ENCODE measurements at places on chromosomes 2 and 18. TPM values are rescaled to one million over a fixed set of nuclear protein-coding genes. Genes with fewer than 3 reads are reported as not detected.

The GRHL1 gene
- polyA plus RNA-seq: 2.4 TPM

DNA sequence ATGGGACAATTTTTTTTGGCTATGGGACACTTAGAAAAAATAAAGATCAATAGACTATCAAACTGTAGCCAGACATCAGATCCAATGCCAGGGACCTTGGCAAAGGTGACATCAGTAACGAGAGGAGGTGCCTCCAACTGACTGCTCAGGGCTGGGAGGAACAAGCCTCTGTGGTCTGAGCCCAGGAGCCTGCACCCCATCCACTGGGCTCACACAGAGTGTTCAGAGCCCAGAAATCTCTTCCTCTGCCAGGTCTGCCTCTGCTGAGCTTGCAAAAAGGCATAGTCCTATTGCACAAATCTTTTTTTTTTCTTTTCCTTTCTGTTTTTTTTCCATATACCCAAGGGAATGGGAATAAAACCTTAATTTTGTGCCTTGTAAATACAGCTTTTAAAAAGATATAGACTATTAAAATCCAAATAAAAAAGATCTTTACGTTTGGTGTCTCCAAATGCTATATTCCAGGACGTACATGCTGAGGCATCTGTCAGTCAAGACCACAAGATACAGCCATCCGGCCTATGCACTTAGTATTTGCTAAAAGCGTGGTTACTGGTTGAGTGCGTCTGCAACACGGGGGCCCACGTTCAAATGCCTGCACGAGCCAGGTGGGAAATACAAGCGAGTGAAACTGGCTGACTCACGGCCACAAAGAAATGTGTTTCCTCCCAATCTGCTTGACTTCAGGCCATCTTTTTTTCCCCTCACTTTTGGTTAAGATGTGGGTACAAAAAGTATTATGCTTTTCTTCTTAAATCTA is 7.8 kb upstream of the ARHGAP25 start:
- no peak overlapping the region for H3K27ac ChIP-seq
- no peaks in the 10 kb centered on the region for H3K4me1 ChIP-seq
- H3K4me3 ChIP-seq: no peak overlapping the region

- no peak overlapping the region for H3K27ac ChIP-seq
- H3K36me3 ChIP-seq: peaks cover 3% of the 10 kb centered on the region
- no peaks in the 10 kb centered on the region for H3K27me3 ChIP-seq
- peaks cover 25% of the 10 kb centered on the region for H3K4me1 ChIP-seq
Measured at GRCh38 chr2:85326406-85327159, 1.2 kb downstream of the TGOLN2 start.

- H3K4me1 ChIP-seq: no peaks in the 10 kb centered on the region
- H3K4me3 ChIP-seq: no peak overlapping the region
- no peaks in the 10 kb centered on the region for H3K27me3 ChIP-seq
- no peaks in the 10 kb centered on the region for H3K36me3 ChIP-seq
- no peak overlapping the region for H3K27ac ChIP-seq
Measured at GRCh38 chr2:15159206-15159605, 401.9 kb downstream of the NBAS start.

GRCh38 chr2:19759880-19760279 is 141.9 kb downstream of the TTC32 start:
- H3K27me3 ChIP-seq: no peaks in the 10 kb centered on the region
- no peaks in the 10 kb centered on the region for H3K4me1 ChIP-seq
- H3K36me3 ChIP-seq: no peaks in the 10 kb centered on the region
- no peak overlapping the region for H3K27ac ChIP-seq
- DNase-seq: no peak

GRCh38 chr2:37669446-37669845 is 2.0 kb downstream of the CDC42EP3 start:
- no peak for DNase-seq
- H3K4me1 ChIP-seq: no peaks in the 10 kb centered on the region
- no peak overlapping the region for H3K27ac ChIP-seq
- H3K27me3 ChIP-seq: no peaks in the 10 kb centered on the region
- H3K4me3 ChIP-seq: no peak overlapping the region

The UGT1A3 gene
- polyA plus RNA-seq: not detected

DNA sequence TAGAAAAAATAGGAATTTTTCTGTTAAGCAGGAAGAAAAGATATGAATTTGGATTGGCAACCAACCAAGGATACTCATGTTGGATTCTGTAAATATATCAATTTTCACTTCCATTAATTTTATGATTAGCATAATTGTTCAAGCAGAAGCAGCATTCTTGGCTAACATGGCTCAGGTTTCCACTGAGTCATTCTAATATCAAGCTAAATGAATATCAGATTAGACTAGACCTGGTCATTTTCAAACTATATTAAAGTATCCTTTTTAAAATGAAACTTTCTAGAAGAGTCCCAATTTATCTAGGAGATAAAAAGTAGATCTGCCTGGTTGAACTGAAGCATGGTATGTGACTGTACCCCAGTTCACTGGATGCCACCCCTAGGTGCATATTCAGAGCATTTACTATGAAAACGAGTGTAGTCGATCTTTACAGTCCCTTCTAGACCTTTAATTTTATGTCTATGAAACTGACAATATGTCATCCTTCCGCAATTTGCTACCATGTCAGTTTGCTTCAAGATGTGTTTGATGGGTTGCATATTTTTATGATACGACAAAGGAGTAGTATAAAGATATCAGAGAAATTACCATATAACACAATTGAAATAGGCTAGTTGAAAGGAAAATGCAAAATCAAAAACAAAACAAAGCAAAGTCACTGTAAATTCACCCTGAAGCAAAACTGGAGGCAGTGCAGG is 704.9 kb downstream of the ERBB4 start:
- no peaks in the 10 kb centered on the region for H3K36me3 ChIP-seq
- no peak overlapping the region for H3K4me3 ChIP-seq
- no peak overlapping the region for H3K27ac ChIP-seq
- no peak for DNase-seq
- no peaks in the 10 kb centered on the region for H3K27me3 ChIP-seq
- H3K4me1 ChIP-seq: no peaks in the 10 kb centered on the region

GRCh38 chr2:130845505-130846085 is 8.9 kb downstream of the ARHGEF4 start:
- no peaks in the 10 kb centered on the region for H3K4me1 ChIP-seq
- H3K36me3 ChIP-seq: no peaks in the 10 kb centered on the region
- H3K27me3 ChIP-seq: no peaks in the 10 kb centered on the region
- no peak overlapping the region for H3K27ac ChIP-seq

GRCh38 chr2:219959471-219959870 is 332.0 kb downstream of the SLC4A3 start:
- H3K27me3 ChIP-seq: no peaks in the 10 kb centered on the region
- H3K4me3 ChIP-seq: no peak overlapping the region
- H3K36me3 ChIP-seq: no peaks in the 10 kb centered on the region
- no peaks in the 10 kb centered on the region for H3K4me1 ChIP-seq
- no peak for DNase-seq

DNA sequence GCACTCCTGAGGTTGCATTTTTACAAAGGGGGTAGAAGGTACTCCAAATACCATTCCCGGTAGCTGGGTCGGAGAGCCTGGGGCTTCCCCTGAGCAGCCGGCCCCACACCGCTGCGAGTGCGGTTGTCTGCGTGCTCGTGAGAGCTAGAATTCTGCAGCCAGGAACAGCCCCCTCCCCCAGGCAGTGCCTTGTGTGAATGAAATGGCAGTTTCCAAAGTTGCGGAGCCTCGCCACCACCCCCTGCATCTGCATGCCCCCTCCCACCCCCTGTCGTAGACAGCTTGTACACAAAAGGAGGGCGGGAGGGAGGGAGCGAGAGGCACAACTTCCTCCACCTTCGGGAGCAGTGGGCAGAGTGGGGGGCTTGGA is 1.1 kb downstream of the MYCN start:
- no peak overlapping the region for H3K27ac ChIP-seq
- H3K4me3 ChIP-seq: peak overlapping the region; percentile 29
- H3K4me1 ChIP-seq: no peaks in the 10 kb centered on the region
- DNase-seq: no peak
- no peaks in the 10 kb centered on the region for H3K36me3 ChIP-seq

- DNase-seq: no peak
- H3K36me3 ChIP-seq: no peaks in the 10 kb centered on the region
- H3K4me3 ChIP-seq: no peak overlapping the region
Measured at GRCh38 chr2:120489023-120489422, 143.1 kb downstream of the INHBB start.

- H3K27me3 ChIP-seq: no peaks in the 10 kb centered on the region
- H3K36me3 ChIP-seq: no peaks in the 10 kb centered on the region
- H3K4me3 ChIP-seq: no peak overlapping the region
- no peak overlapping the region for H3K27ac ChIP-seq
Measured at GRCh38 chr2:216743781-216744180, 48.4 kb upstream of the IGFBP5 start.

The ACADL gene
- 27.7 TPM for polyA plus RNA-seq

DNA sequence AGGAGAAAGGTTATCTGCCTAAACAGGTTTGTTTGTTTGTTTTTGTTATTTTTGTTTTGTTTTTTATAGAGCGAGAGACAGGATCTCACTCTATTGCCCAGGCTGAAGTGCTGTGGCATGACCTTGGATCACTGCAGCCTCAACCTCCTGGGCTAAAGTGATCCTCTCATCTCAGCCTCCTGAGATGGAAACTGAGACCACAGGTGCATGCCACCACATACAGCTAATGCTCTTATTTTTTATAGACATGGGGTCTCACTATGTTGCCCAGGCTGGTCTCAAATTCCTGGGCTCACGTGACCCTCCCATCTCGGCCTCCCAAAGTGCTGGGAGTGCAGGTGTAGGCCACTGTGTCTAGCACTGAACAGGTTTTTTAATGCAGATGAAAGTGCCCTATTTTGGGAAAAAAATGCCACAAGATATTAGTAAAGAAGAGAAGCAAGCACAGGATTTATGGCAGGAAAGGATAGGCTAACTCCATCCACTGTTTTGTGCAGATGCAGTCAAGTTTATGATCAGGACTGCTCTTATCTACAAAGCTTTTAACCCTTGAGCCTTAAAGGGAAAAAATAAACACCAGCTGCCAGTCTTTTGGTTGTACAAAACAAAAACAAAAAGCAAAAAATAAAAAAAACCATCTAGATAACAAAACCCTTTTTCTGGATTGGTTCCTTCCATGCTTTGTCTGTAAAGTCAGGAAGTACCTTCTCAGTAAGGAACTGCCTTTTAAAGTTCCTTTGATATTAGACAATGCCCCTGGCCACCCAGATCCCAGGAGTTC is 29.4 kb downstream of the MAP4K3 start:
- no peaks in the 10 kb centered on the region for H3K36me3 ChIP-seq
- no peak overlapping the region for H3K4me3 ChIP-seq
- no peak for DNase-seq
- H3K27ac ChIP-seq: no peak overlapping the region
- H3K27me3 ChIP-seq: no peaks in the 10 kb centered on the region

DNA sequence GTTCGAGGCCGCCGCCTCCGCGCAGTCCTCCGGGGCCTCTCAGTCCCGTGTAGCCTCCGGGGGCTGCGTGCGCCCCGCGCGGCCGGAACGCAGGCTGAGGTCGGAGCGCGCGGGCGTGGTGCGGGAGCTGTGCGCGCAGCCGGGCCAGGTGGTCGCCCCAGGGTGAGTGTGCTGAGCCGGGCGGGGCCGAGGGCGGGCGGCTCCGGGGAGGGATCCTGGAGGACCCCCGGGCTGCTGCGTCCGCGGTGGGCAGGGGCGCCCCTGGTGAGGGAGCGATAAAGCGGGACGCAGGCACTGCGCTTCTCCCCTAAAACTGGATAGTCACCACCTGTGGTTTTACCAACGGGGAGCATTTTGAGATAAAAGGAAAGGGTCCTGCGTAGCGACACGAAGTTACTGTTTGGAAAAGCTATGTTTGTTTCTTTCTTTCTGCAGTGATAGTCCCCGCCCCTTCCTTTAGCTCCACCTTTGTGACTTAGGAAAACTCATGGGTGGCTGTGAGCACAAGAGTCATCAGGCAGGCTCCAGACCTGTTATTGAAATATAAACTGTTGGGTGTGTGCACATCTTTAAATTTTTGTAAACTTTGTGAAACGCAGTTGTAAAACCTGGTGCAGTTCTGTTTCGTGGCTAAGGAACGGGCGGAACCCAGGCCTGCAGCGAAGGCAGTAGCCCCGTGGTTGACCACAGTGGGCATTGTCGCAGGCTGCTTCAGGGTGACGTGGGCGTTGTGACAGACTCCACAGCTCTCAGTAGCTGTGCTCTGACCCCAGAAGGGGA is 687 bp downstream of the CTDP1 start:
- peaks cover 34% of the 10 kb centered on the region for H3K4me1 ChIP-seq
- no peaks in the 10 kb centered on the region for H3K36me3 ChIP-seq
- peak; percentile 76 for DNase-seq
- H3K4me3 ChIP-seq: peak overlapping the region; percentile 98

The FAM168B gene
- polyA plus RNA-seq: 11.0 TPM

GRCh38 chr2:160936044-160936806 is 224.0 kb upstream of the TANK start:
- no peak overlapping the region for H3K4me3 ChIP-seq

The FAM237A gene
- not detected for polyA plus RNA-seq

GRCh38 chr2:88770016-88770415 is 78.5 kb downstream of the RPIA start:
- no peaks in the 10 kb centered on the region for H3K4me1 ChIP-seq
- no peak overlapping the region for H3K4me3 ChIP-seq
- H3K36me3 ChIP-seq: no peaks in the 10 kb centered on the region
- no peak overlapping the region for H3K27ac ChIP-seq
- peaks cover 6% of the 10 kb centered on the region for H3K27me3 ChIP-seq
- no peak for DNase-seq

DNA sequence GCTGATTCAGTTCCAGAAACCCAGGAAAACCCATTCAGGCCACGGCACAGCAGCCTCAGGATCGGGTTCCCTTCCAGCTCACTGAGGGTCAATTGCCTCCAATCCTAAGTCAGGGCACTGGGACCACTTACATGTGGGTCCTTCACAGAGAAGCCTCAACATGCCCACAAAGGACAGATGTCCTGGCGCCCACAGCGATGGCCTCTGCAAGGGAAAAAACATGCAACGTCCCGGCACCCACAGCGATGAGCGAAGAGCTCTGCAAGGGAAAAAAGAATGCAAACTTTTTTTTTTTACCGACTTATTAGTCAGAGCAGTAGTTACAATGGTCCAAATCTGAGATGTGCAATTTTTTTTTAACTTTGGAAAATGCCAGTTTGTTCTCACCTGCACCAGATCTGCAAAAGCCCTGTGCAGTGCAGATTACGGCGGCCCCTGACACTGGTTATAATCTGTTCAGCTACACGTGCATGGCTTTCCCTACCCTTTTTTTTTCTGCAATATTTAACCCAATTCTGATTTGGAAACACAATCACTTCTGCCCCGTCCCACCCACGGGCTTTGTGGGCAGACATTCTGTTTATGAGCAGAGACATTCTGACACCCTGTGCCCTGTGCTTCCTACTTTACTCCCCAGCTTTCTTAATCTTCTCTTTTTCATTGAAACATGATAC is 159.3 kb upstream of the SALL3 start:
- H3K4me1 ChIP-seq: no peaks in the 10 kb centered on the region
- H3K4me3 ChIP-seq: no peak overlapping the region

- peaks cover 21% of the 10 kb centered on the region for H3K4me1 ChIP-seq
- no peak overlapping the region for H3K27ac ChIP-seq
Measured at GRCh38 chr2:9247786-9248185, 41.2 kb downstream of the ASAP2 start.

The TBR1 gene
- not detected for polyA plus RNA-seq

The ALK gene
- 0.05 TPM for polyA plus RNA-seq

GRCh38 chr2:135870571-135870970 is 5.7 kb downstream of the MCM6 start:
- no peaks in the 10 kb centered on the region for H3K4me1 ChIP-seq
- H3K36me3 ChIP-seq: no peaks in the 10 kb centered on the region
- H3K27me3 ChIP-seq: no peaks in the 10 kb centered on the region
- no peak overlapping the region for H3K27ac ChIP-seq
- no peak for DNase-seq

The ANAPC1 gene
- polyA plus RNA-seq: 5.7 TPM

GRCh38 chr18:11096411-11096810 is 53.0 kb downstream of the PIEZO2 start:
- H3K4me3 ChIP-seq: no peak overlapping the region
- no peak overlapping the region for H3K27ac ChIP-seq
- H3K4me1 ChIP-seq: no peaks in the 10 kb centered on the region
- H3K36me3 ChIP-seq: no peaks in the 10 kb centered on the region

The BCL11A gene
- polyA plus RNA-seq: 8.1 TPM

The AQP12A gene
- polyA plus RNA-seq: 284 TPM

The SLC4A5 gene
- polyA plus RNA-seq: 1.8 TPM

Data from pancreas (tissue), 10 donors.